ENCODE measurements at places on chromosomes 16 and 17.

DNA sequence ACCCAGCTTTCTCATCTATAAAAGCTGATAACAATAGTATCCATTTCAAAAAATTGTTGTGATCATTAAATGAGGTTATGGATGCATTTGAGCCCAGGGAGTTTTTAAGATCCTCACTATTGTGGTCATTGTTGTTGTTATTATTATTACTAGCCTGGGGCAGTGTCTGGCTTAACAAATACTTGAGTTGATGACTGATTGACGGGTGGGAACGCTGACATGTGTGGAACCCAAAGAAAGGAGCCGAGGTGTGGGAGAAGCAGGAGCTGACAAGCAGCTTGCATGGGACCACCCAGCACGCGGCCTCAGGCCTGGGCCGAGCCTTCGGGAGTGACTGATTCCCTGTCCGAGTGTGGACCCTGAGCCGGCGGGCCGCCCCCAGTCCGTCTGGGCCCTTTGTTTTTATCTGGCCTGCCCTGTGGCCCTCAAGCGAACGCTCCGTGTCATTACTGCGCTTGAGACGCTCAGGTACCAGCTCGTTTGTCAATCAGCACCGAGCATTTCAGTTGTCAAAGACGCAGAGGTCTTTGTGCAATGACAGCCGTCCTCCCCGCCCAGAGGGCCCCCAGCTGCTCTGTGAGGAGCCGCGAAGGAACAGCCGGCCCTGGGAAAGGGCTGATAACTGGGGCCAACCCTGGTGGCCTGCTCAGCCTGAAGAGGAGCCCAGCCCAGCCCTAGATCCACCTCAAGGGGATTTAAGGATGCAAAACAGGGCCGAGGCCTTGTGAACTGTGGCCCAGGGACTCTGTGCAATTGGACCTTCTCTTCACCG lies 132.9 kb upstream of the FOXF1 start:
- no peak for DNase-seq

DNA sequence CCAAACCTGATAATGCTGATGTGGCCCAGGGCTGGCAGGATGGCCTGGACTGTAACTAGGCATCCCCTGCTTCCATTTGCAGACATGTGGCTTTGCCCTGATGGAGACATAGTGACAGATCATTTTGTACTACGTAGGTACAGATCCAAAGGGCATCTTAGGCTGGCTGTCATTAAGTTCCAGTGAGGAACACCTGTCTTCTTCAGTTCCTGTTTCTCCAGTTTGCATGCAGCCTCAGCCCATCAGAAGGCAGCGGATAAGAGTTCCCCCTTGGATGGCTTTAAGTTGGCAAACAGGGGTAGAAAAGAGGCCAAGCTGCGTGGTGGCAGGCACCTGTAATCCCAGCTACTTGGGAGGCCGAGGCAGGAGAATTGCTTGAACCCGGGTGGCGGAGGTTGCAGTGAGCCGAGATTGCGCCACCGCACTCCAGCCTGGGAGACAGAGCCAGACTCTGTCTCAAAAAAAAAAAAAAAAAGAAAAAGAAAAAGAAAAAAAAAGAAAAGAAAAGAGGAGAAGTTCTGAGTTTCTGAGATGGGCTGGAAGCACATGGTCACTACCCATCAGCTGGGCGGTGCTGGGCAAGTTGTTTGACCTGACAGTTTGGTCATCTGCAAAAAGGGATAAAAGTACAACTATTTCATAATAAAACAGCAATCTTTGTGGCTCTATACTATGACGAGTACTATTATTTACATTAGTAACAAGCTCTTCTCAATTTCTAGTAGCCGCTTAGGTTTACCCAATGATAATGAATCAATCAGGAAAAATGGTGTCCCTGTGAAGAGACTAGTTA lies 42.7 kb downstream of the CPPED1 start:
- DNase-seq = no peak

DNA sequence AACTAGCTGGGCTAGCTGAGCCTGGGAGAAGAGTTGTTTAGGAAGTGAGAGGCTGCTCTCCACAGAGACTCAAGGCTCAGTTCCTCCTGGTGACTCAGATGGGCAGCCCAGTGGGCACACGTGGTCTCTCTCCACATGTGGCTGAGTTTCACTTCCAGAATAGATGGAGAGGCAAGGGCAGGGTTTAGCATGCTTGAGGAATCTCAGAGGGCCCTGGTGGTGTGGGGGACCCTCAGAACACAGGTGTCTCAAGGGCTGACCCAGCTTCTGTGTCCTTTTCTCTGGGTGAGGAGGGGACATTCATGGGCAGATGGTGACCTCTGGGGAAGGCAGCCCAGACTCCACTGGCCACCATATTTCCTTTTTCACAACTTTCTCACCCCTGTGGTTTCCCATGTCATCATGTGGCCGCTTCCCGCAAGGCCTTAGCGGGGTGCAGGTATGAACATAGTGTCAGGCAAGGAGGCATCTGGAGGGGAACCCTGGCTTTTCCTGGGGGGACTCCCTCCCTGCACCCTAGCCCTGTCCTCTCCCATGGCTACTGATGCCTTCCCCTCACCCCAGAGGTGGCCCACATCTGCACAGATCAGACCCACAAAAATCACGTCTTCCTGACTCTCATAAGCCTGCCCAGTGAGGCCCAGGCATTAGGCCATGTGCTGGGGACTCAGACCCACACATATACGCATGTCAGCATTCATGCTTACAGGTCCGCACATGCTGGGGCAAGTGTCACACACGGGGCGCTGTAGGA lies 3.3 kb downstream of the GRN start:
- no peak for DNase-seq

DNA sequence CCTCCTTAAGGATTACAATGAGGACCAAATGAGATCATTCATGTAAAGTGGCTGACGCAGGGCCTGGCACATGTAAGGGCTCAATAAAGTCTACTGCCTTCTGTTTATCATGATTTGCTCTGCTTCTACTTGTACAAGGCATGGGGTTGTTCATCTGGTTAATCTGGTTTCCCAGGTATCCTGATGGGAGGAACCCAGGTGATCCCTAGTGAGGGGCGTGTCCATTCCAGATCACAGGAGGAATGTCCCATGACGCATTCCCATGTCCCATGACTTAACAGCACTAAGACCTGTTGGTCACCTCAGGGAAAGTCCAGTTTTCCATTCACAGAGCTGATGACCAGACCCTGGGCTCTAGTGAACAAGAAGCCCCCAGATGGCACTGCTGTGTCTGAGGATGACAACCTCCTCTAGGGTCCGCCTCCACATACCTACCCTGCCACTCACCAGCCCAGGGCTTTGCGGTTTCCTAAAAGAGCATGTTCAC lies 11.5 kb upstream of the TPPP3 start:
- peak; percentile 62 for DNase-seq

DNA sequence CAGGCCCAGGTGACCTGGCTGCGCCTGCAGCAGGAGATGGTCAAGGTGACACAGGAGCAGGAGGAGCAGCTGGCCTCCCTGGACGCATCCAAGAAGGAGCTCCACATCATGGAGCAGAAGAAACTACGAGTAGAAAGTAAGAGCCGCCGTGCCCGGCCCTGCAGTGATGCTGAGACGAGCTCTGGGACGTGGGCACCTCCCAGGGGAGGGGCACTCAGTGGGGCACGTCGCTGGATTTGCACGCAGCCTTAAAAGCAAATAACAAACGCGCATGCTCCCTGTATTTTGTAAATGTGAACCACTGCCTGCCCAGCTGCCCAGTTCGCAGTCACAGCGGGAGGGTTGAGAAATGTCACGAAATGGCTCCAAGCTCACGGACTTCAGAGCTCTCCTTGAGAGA lies 15.3 kb upstream of the GAA start:
- no peak for DNase-seq

DNA sequence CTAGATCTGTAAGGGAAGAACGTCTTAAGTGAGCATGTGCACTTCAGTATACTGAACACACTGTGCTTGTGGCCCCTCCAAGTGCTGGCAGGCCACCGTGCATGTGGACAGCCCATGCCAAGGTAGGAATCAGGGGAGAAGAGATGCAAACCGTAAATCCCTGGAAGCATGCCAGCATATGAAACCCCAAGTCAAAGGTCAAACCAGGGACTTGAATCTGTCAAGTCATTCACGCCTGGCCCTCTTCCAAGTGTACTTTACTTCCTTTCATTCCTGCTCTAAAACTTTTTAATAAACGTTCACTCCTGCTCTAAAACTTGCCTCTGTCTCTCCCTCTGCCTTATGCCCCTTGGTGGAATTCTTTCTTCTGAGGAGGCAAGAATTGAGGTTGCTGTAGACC lies 2.8 kb upstream of the ATXN2L start:
- no peak for DNase-seq

DNA sequence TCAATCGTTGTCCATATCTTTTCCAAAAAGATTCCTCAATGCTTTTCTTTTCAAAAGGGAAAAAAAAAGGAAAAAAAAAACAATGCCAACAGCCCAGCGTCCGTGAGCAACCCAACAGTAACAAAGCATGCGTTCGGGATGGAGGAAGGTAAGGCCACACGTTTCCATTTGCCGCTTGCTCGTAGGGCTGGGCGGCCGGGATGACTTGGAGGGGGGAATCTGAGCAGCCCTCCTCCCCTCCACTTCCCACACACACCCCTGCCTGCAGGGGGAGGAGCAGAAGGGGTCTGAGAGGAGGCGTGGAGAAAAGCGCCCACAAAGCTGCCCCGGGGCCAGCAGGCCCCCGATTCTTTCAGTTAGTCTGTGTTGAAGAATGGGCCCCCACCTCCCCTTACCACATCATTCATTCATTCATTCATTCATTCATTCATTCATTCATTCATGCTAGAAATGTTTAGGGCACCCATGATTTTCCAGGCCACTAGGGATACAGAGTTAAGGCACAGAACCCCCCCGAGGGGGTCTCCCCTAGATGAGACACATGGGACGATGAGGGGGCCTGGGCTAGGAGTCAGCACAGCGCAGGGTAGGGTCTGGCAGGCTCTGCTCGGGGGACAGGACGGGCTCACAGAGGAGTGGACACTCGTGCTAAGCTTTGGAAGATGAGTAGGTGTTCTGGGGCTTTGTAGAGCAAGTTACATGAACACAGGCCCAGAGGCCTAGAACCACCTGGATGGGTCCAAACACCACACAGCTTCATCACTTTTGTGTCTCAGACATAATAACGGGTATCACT lies 10.9 kb upstream of the TBX2 start:
- no peak for DNase-seq

DNA sequence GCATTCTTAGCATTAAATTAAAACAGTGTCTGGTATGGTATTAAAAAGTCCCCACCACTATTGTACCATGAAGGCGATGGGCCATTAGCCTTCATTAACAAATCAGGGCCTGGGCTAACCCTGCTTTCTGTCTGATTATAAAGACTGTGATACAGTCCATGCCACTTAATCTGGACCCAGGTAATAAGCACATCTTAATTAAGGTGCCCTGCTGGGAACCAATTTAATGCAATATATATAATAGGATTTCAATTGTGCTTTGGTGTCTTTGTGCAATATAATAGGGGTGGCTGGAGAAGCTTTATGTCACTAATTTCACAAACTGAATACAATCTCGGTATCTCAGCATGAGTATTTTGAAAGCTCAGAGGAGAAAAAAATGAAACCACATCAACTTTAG lies 64.4 kb upstream of the CDH8 start:
- no peak for DNase-seq

DNA sequence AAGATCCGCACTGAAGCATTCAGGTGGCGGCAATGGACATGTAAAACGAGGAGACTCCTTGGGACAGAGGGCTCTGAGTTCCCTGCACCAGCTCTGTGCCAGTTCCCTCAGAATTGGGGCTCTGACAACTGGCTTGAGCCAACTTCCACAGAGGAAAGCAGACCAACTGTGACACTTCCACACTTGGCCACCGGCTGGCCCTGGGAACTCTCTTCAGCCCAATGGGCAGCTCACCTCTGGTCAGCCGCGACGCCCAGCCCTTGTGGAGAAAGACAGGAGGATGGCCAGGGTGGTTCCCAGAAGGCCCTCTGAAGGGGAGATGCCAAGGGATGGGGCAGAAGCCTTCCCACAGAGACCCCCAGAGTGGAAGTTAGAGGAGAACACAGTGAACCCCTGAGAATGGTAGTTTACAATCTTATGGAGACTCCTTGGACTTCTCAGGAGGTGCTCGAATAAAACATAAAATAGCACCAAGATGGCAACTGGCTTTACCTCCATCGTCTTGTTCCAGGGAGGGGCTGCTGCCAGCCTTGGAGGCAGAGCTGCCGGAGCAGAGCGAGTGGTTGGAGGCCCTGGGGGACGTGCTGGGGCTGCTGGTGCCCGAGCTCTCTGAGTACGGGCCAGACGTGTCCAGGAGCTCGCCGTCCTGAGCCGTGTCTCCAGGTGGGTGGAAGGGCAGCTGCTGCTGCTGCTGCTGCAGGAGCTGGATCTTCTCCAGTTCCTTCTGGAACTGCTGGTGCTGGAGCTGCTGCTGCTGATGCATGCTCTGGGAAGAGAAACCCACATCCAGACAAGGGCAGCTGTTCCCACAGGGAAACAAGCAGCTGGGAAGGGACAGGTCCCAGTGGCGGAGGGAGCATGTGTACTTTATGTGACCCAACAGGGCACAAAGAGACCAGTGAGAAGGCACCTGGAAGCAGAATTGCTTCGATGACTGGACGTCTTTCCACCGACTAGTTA lies 35.0 kb upstream of the ICAM2 start:
- no peak for DNase-seq

DNA sequence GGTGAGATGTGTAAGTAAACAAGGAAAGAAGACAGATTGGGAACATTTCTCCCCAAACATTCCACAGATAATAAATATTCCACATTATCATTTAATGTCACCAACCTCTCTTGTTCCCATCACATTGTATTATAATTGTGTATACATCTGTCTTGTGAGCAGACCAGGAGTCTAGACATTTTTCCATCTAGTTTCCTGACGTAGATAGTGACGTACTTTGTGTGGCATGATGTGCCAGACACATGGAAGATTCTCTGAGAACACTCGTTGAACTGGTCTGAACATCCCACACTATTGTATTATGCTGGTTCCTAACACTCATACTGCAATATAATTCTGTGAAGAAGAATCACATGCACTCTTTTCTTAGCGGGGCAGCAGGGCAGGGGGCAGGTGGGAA lies 34.0 kb downstream of the WSB1 start:
- DNase-seq = no peak

DNA sequence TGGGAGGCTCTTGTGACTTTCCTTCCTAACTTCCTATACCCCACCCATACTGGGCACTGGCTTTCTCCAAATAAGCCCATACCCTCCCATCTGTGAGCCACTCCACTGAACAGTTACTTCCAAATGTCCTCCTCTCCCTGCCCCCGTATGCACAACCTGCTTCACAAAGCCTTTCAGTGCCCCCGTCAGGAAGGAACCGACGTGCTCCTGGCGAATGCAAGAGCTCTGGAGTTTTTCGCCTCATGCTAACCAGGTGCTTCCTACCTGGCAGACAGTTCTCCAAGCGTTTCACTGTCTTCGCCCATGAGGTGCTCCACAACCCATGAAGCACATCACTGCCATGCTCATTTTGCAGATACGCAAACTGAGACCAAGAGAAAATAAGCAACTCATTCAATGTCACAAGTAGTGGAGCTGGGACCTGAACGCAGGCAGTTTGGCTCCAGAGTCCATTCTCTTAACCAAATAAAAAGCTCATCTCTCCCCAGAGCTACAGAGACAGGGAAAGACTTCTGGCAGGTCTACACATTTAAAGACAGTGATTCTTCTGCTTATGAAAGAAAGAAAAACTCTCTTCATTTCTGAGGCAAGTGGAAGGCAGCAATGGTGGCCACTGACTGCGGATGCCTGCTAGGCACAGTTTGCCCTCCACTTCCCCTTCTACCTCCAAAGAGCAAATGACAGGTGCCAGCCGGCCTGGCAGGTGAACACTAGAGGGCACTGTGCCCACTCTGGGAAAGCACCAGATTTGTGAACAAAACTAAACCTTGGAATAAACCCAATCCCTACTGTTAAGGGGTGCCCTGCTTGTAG lies 23.8 kb downstream of the SPHK1 start:
- peak; percentile 84 for DNase-seq

- DNase-seq = peak; percentile 47
These were observed 52.2 kb downstream of the TUBD1 start for GRCh38 chr17:59840329-59841090.

- no peak for DNase-seq
These were observed 756.0 kb upstream of the RBFOX1 start for GRCh38 chr16:6576606-6577005.

All from thyroid gland (tissue), 4 donors.